Heart left ventricle (tissue), 16 donors: ENCODE measurements at places on chromosomes 2 and 18. TPM values are rescaled to one million over a fixed set of nuclear protein-coding genes. Genes with fewer than 3 reads are reported as not detected.

DNA sequence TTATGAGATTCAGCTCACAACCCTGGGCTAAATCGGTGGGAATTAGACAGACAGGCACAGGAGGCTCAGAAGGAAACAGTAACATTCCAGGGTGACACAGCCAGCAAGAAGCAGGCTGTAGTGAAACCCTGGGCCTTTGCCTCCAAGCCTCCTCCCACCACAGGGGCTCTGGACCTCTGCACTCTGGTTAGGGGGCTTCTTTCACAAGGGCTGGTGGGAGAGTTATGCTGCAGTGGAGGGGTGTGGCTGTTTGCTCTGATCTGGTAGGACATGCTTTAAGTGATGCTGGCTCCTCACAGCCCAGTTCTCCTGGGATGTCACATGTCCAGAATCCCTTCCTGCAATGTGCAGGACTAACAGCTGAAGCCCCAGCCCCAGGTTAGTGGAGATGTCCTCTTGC lies 109.9 kb downstream of the TGFA start:
- no peak overlapping the region for H3K4me3 ChIP-seq
- H3K27me3 ChIP-seq, result no peaks in the 10 kb centered on the region
- H3K27ac ChIP-seq, result no peak overlapping the region
- no peaks in the 10 kb centered on the region for H3K4me1 ChIP-seq
- no peaks in the 10 kb centered on the region for H3K36me3 ChIP-seq

DNA sequence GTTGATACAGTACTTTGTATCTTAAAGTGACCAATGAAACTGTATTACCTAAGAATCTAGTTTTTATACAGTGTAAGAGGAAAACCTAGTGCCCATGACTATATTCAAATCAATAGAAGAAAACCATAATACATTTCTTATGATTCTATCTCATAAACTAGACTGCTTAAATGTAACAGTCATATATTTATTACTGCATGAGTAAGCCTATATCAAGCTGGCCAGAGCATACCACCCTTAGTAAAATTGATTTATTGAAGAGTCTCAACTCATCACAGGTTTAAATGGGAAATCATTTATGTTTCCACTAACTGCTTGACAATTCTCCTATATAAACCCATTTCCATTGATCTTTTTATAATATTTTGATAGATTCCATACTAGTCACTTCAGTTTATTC lies 1059.2 kb upstream of the LRRTM1 start:
- DNase-seq, result no peak
- H3K4me3 ChIP-seq, result no peak overlapping the region
- no peaks in the 10 kb centered on the region for H3K4me1 ChIP-seq
- no peaks in the 10 kb centered on the region for H3K36me3 ChIP-seq
- no peaks in the 10 kb centered on the region for H3K27me3 ChIP-seq

DNA sequence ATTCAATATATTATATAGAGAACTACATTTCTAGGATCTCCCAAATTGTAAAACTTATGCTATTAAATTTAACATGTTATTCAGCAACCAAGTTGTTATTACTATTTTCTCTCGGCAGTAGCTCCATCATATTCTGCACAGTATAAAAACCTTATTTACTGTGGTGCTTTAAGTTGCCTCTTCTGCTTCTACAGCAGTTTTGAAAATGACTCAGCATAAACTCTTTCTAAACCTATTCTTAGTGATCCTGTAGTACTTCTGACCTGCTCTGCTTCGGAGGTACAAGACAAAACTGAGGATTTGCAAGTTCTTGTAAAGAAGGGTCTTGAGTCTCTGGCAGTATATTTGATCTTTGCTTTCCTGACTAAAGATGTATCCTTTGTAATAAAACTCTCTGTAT lies 567.2 kb downstream of the TMX3 start:
- no peaks in the 10 kb centered on the region for H3K27me3 ChIP-seq
- H3K4me1 ChIP-seq, result no peaks in the 10 kb centered on the region
- no peak for DNase-seq
- no peak overlapping the region for H3K27ac ChIP-seq
- H3K4me3 ChIP-seq, result no peak overlapping the region

DNA sequence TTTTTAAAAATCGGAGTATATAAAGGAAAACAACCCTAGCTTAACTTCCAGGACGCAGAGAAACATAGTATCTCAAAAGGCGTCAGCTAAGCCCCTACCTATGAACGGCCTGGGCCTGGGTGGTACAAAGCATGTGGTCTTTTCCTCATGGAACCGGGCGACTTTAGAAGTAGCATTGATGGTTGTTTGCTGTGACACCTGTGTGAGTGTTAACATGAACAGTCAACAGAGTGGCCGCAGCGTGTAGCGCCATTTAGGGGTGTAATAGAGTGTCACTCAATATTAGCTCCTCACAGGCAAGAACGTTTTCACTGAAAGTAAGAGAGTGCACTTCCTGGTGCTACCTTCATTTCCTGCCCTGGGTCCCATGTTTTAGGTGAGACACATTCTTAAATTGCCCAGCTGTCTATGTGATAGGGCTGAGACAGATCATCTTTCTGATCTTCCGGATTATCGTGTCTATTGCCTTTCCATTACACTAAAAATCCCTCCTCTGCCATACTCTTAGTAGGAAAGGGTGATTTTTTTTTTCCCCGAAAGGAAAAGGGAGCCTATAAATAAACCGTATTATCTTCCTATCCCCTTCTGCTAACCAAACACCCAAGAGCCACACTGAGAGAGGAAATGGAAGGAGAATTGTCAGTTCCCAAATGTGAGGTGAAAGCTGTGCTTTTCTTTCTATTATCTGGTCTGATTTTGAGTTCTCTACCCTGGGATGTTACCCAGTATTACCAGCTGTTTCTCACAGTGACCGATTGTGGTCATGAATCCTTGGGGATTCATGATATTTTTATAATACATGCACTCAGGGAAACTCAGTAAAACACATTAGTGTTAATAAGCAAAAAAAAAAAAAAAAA lies 1.3 kb downstream of the GORASP2 start:
- peak overlapping the region; percentile 92 for H3K4me3 ChIP-seq
- no peak for DNase-seq
- no peaks in the 10 kb centered on the region for H3K36me3 ChIP-seq
- H3K27me3 ChIP-seq, result no peaks in the 10 kb centered on the region

GRCh38 chr18:56632070-56633022 lies 6.0 kb downstream of the TXNL1 start:
- peaks cover 22% of the 10 kb centered on the region for H3K36me3 ChIP-seq
- H3K27me3 ChIP-seq, result no peaks in the 10 kb centered on the region
- H3K27ac ChIP-seq, result no peak overlapping the region
- H3K4me1 ChIP-seq, result peaks cover 31% of the 10 kb centered on the region
- no peak overlapping the region for H3K4me3 ChIP-seq

- H3K27ac ChIP-seq, result no peak overlapping the region
- H3K27me3 ChIP-seq, result no peaks in the 10 kb centered on the region
- no peak for DNase-seq
Measured at GRCh38 chr2:59195851-59196250, 954.7 kb upstream of the FANCL start.

GRCh38 chr2:199606193-199606780 lies 148.5 kb upstream of the SATB2 start:
- no peaks in the 10 kb centered on the region for H3K4me1 ChIP-seq
- DNase-seq, result no peak
- H3K4me3 ChIP-seq, result no peak overlapping the region
- H3K36me3 ChIP-seq, result no peaks in the 10 kb centered on the region
- peaks cover 32% of the 10 kb centered on the region for H3K27me3 ChIP-seq

- no peak for DNase-seq
- H3K27me3 ChIP-seq, result no peaks in the 10 kb centered on the region
- H3K4me3 ChIP-seq, result no peak overlapping the region
- no peaks in the 10 kb centered on the region for H3K36me3 ChIP-seq
Measured at GRCh38 chr2:94966689-94967088, 58.8 kb upstream of the MAL start.

DNA sequence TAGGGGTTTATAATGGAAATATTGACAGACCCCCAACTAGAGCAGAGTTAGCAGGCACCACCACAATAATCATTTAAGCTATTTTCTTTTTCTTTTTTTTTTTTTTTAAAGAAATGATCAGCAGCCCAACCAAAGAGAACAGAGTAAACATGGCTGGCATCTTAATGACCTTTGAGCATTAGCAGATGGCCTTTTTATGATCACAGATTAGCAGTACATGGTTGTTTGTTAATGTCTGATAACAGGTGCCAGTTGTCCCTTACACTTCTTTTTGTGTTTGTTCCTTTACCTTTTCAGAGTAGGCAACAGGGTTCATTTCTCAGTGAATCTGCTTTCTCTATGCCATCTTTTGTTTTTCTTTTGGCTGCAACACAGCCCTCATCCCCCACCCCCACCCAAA lies 747.0 kb downstream of the BCL11A start:
- no peaks in the 10 kb centered on the region for H3K27me3 ChIP-seq
- DNase-seq, result no peak
- no peaks in the 10 kb centered on the region for H3K4me1 ChIP-seq

GRCh38 chr18:35991696-35992095 lies 19.2 kb downstream of the RMP24 start:
- H3K4me1 ChIP-seq, result no peaks in the 10 kb centered on the region
- no peak overlapping the region for H3K27ac ChIP-seq
- no peaks in the 10 kb centered on the region for H3K27me3 ChIP-seq
- H3K36me3 ChIP-seq, result peaks cover 5% of the 10 kb centered on the region
- no peak overlapping the region for H3K4me3 ChIP-seq

DNA sequence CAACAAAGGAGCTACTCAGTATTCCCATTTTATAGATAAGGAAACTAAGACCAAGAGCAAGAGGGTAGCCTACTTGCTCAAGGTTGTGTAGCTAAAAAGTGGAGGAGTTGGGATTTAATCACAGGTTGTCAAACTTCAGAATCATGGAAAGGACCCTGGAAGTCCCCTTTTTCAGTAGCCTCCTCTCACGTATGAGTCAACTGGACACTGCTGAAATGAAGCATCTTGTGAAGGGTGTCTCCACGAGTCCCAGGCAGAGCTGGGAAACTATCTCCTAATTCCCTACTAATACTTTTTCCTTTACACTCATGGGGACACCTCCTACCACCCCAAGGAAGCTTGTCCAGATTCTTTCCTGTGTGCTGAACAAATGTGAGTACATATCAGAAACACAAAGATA lies 155.8 kb downstream of the RHBDD1 start:
- H3K4me3 ChIP-seq, result no peak overlapping the region
- no peak for DNase-seq
- H3K27ac ChIP-seq, result no peak overlapping the region

DNA sequence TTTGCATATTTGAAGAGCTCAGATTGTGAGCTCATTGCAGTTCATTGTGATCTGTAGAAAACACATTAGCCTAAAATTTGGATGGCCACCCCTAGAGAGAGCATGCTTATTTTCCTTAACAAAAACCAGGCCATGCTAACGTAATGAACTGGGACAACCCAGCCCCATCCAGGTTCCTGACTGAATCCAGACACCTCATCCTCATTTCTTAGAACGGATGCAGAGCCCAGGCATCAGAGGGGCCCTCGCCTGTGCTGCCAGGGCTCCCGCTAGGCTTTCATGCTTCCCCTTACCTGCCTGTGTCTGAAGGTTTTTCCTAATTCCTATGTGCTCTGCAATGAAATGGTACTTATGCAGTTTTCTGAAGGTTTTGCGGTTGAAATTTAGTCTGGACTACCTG lies 171.1 kb downstream of the CCDC102B start:
- no peak overlapping the region for H3K4me3 ChIP-seq
- no peaks in the 10 kb centered on the region for H3K27me3 ChIP-seq
- H3K4me1 ChIP-seq, result no peaks in the 10 kb centered on the region
- DNase-seq, result no peak
- H3K27ac ChIP-seq, result no peak overlapping the region
- no peaks in the 10 kb centered on the region for H3K36me3 ChIP-seq

GRCh38 chr2:197937814-197938213 lies 133.4 kb downstream of the PLCL1 start:
- no peaks in the 10 kb centered on the region for H3K36me3 ChIP-seq
- H3K4me3 ChIP-seq, result no peak overlapping the region
- H3K27me3 ChIP-seq, result no peaks in the 10 kb centered on the region
- no peak overlapping the region for H3K27ac ChIP-seq

- no peak overlapping the region for H3K4me3 ChIP-seq
- H3K36me3 ChIP-seq, result no peaks in the 10 kb centered on the region
- H3K27ac ChIP-seq, result no peak overlapping the region
- H3K4me1 ChIP-seq, result peaks cover 18% of the 10 kb centered on the region
Measured at GRCh38 chr2:226652369-226652768, 147.3 kb downstream of the IRS1 start.

DNA sequence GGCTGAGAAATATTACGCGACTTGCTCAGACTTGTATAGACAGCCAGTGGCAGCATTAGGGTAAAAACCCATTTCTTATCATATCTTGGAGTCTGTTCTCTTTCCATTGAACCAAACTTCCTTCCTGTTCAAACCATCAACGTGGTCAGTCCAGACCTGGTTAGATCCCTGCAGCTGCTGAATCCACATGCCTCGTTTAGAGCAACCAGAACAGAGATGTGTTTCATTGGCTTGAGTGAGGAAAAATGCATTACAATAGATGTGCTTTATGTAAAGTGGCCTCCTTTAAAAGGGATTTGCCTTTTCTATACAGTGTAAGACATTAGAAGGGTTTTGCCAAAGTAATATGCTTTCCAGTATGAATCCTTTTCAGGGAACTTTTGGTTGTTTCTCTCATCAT lies 232.4 kb downstream of the MEIS1 start:
- DNase-seq, result no peak
- no peak overlapping the region for H3K27ac ChIP-seq
- no peaks in the 10 kb centered on the region for H3K27me3 ChIP-seq
- H3K4me1 ChIP-seq, result no peaks in the 10 kb centered on the region
- H3K4me3 ChIP-seq, result no peak overlapping the region

DNA sequence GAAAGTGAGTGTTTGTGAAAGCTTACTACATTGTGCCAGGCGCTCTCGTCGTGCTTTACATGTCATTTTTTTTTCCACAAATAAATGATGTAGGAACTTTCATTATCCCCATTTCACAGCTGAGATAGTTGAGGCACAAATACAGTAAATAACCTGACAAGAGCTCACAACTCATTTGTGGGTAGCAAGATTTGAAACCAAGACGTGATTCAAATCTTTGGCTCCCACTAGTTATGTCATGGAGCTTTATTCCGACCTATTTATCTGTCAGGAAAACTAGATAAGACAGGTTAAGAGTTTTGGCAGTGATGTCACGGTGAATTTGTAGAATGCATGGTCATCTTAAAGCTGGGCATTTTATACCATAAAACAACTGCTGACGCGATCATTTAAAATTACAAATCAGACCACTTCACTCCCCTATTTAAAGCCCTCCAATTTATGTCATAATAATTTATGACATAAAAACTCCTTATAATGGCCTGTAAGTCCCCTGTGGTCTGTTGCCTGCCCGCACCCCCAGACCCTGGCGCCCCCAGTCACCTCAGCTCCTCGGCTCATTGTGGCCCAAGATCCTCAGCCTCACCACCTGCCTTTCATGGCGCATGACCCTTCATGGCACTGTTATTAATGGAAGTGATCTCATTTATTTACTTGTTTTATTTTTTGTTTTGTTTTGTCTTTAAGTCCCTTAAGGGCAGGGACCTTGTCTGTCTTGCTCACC lies 678 bp upstream of the ZNF24 start:
- H3K27me3 ChIP-seq, result no peaks in the 10 kb centered on the region
- peaks cover 12% of the 10 kb centered on the region for H3K36me3 ChIP-seq
- peaks cover 5% of the 10 kb centered on the region for H3K4me1 ChIP-seq
- H3K27ac ChIP-seq, result peak overlapping the region; percentile 100
- no peak for DNase-seq

GRCh38 chr2:50714089-50714488 lies 317.8 kb downstream of the NRXN1 start:
- no peaks in the 10 kb centered on the region for H3K36me3 ChIP-seq
- no peaks in the 10 kb centered on the region for H3K4me1 ChIP-seq
- no peak overlapping the region for H3K4me3 ChIP-seq
- H3K27ac ChIP-seq, result no peak overlapping the region

Gene AFF3
- polyA plus RNA-seq, result 1.3 TPM

Gene EVX2
- polyA plus RNA-seq, result not detected

Gene WNT6
- polyA plus RNA-seq, result 0.44 TPM

Gene HRH4
- not detected for polyA plus RNA-seq

Gene CRYGD
- not detected for polyA plus RNA-seq

Gene RGPD4
- not detected for polyA plus RNA-seq

Gene TDRD15
- polyA plus RNA-seq, result not detected

Gene ARHGEF33
- 0.18 TPM for polyA plus RNA-seq
